Testis (tissue), 5 donors: ENCODE measurements at places on chromosomes 12 and 14. TPM values are rescaled to one million over a fixed set of nuclear protein-coding genes. Genes with fewer than 3 reads are reported as not detected.

DNA sequence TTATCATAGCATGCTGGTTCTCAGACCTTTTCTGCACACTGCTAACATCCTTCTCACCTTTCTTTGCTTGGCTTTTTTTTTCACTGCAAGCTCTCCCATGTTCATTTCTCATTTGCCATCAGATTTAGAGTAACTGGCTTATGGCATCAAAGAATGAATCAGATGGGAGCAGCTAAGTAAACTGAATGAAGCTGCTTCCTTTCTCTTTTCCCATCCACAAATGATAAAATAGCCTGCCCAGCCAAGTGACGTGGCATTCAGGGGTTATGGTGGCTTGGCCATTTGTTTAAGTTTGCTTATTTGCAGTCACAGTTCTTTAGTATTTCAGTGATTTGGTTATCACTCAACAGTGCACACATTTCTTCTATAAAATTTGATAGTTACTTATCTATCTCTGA is 708.6 kb downstream of the DIO2 start:
- H3K4me3 ChIP-seq: no peak overlapping the region
- no peak overlapping the region for H3K27ac ChIP-seq
- no peak for DNase-seq
- H3K4me1 ChIP-seq: no peaks in the 10 kb centered on the region
- no peaks in the 10 kb centered on the region for H3K27me3 ChIP-seq

DNA sequence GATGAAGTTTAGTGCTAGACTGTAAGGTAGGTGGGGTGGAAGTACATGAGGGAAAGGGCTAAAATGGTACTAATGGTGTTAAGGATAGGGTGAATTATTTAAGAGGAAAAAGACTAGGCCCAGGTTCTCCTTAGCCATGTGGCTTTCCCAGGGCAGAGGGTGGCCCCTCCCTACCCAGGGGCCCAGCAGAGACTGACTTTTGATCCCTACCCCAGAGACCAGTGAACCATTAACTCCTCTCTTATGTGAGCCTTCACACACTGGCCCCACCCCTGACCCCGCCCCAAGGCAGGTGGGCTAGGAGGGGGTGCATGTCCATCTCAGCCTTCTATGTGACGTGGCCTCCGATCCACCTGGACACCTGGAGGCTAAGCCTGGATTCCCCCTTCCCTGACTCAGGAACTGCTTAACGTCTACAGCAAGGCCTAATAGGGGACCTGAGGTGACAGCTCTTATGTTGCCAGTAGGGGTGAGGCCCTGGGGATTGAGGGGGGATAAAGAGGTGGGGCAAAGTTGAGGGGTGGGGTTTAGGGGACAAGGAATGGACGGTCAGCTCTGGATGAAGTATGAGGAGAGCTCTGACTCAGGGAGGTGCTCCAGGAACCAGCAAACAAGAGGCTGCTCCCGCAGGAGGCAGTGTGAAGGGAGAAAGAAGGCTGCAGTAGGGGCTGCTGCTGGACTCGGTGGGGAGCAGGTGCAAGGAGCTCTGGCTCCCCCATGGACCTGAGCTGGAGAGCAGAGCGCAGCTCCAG is 757 bp downstream of the SLC39A5 start:
- H3K27ac ChIP-seq: no peak overlapping the region
- H3K4me1 ChIP-seq: no peaks in the 10 kb centered on the region
- H3K36me3 ChIP-seq: no peaks in the 10 kb centered on the region
- no peak for DNase-seq
- no peaks in the 10 kb centered on the region for H3K27me3 ChIP-seq

GRCh38 chr12:6697584-6698351 is 2.8 kb downstream of the PIANP start:
- H3K27ac ChIP-seq: no peak overlapping the region
- no peaks in the 10 kb centered on the region for H3K27me3 ChIP-seq
- DNase-seq: peak; percentile 58
- H3K36me3 ChIP-seq: no peaks in the 10 kb centered on the region
- H3K4me3 ChIP-seq: no peak overlapping the region
- peaks cover 10% of the 10 kb centered on the region for H3K4me1 ChIP-seq

The NEUROD4 gene
- 0.31 TPM for total RNA-seq

The GALNT8 gene
- 7.4 TPM for total RNA-seq

DNA sequence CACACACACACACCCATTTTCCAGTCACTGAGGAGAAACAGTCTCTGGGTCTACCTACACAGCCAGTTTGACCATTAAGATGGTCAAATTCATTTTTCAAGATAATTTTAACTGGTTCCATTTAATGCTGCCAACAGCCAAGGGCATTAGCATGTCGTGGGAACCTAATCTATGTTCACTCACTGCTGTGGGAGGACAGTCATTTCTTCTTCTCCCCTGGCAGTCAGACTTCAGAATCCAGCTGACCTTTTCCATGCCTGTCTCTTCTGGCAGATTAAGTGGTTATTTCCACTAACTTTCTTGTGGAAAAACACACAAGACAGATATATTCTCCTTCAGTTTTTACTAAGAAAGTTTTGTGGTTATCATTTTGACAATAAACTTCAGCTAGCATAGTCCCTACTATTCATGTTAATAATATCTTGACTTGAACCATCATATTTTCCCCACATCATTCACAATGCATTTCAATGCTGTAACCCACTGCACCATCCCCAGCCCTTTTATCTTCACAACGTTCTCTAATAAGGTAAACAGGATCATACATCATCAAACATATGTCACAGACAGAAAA is 82.2 kb downstream of the DAD1 start:
- no peaks in the 10 kb centered on the region for H3K36me3 ChIP-seq
- DNase-seq: no peak
- no peak overlapping the region for H3K4me3 ChIP-seq
- H3K4me1 ChIP-seq: no peaks in the 10 kb centered on the region
- no peak overlapping the region for H3K27ac ChIP-seq

The KLRC3 gene
- 1.3 TPM for total RNA-seq

- no peak overlapping the region for H3K27ac ChIP-seq
- no peaks in the 10 kb centered on the region for H3K36me3 ChIP-seq
- DNase-seq: no peak
- peak overlapping the region; percentile 9 for H3K4me3 ChIP-seq
- H3K27me3 ChIP-seq: no peaks in the 10 kb centered on the region
- H3K4me1 ChIP-seq: no peaks in the 10 kb centered on the region
Observed at GRCh38 chr12:31370531-31371255, 44.7 kb upstream of the SINHCAF start.

DNA sequence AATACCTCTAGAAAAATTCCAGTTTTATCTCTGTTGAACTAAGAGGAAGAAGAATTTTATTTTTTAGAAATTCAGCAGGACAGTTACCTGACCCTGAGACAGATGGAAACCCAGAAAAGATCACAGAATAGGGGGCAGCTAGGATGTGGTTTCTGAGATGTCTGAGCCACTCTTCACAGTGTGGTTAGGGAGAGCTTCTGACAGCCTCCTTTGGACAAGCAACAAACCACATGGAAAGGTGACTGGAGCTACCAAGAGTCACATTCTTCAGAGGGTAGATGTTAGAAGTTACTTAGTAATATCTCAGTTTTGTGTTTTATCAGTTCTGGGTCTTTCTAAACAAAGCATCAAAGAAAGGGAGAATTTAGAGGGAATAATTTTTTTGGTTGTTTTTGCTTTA is 117.3 kb upstream of the NAP1L1 start:
- no peak overlapping the region for H3K27ac ChIP-seq
- no peaks in the 10 kb centered on the region for H3K36me3 ChIP-seq
- no peak overlapping the region for H3K4me3 ChIP-seq
- peaks cover 9% of the 10 kb centered on the region for H3K4me1 ChIP-seq
- H3K27me3 ChIP-seq: no peaks in the 10 kb centered on the region

GRCh38 chr12:77594366-77594765 is 236.3 kb upstream of the NAV3 start:
- DNase-seq: no peak
- H3K4me3 ChIP-seq: no peak overlapping the region
- no peak overlapping the region for H3K27ac ChIP-seq
- no peaks in the 10 kb centered on the region for H3K27me3 ChIP-seq
- no peaks in the 10 kb centered on the region for H3K4me1 ChIP-seq

The TMEM30B gene
- total RNA-seq: 11.4 TPM

GRCh38 chr12:101697930-101698799 is 725 bp downstream of the CHPT1 start:
- H3K36me3 ChIP-seq: no peaks in the 10 kb centered on the region
- peak overlapping the region; percentile 94 for H3K27ac ChIP-seq
- H3K27me3 ChIP-seq: no peaks in the 10 kb centered on the region
- peak overlapping the region; percentile 91 for H3K4me3 ChIP-seq

The ZFP36L1 gene
- total RNA-seq: 176 TPM

DNA sequence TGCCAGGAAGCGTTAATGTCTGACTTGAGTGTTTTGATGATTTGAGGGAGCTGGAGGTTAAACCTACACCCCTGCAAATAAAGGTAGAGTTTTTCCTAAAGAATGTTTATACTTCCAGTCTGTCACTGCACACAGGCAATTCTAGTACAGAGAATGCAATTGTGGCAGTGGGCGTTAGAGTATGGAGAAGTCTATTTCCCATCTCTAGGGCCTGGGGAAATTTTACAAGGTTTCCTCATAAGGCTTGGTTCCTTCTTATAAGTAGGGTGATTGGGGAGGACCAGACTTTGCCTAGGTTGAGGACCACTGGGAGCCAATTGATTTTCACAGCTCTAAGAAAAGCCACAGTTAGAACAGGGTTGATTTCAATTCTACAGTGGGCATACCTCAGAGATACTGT is 44.3 kb downstream of the IFNG start:
- H3K27ac ChIP-seq: no peak overlapping the region
- H3K4me1 ChIP-seq: no peaks in the 10 kb centered on the region
- DNase-seq: no peak
- no peaks in the 10 kb centered on the region for H3K36me3 ChIP-seq

The SALL2 gene
- 4.1 TPM for total RNA-seq

The CLEC4D gene
- 0.31 TPM for total RNA-seq

The LRTM2 gene
- 0.43 TPM for total RNA-seq

DNA sequence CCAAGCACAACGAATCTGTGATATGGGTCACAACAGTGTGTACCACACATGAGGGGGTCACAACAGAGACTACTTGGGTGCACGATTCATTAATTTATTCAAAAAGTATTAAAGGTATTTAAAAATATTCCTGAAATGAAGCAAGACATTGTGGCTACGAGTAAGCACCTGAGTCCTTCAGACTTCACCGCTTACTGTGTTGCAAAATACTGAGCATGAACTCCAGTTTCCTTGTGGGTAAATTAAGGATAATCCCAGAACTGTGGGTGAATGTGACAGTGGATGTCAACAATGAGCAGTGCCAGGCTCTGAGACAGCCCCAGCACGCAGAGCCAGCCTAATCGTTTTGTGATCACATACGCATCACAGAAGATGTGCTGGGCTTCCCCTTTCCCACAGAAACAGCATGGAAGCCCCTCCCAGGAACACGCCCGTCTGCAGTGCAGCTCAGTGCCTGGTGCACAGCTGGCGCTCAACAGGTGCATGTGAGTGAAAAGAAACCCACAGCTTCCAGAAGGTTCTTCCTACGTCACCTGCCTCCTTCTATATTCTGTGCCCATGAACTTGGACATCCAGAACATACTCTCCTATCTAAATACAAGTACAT is 29.1 kb downstream of the CDC42BPB start:
- no peak overlapping the region for H3K4me3 ChIP-seq
- H3K36me3 ChIP-seq: no peaks in the 10 kb centered on the region
- H3K27ac ChIP-seq: peak overlapping the region; percentile 56
- DNase-seq: no peak
- H3K4me1 ChIP-seq: peaks cover 12% of the 10 kb centered on the region
